Colonic mucosa (tissue), 4 donors: ENCODE measurements at places on chromosomes 6 and 20. TPM values are rescaled to one million over a fixed set of nuclear protein-coding genes. Genes with fewer than 3 reads are reported as not detected.

Gene RAB44
- total RNA-seq = 0.30 TPM

DNA sequence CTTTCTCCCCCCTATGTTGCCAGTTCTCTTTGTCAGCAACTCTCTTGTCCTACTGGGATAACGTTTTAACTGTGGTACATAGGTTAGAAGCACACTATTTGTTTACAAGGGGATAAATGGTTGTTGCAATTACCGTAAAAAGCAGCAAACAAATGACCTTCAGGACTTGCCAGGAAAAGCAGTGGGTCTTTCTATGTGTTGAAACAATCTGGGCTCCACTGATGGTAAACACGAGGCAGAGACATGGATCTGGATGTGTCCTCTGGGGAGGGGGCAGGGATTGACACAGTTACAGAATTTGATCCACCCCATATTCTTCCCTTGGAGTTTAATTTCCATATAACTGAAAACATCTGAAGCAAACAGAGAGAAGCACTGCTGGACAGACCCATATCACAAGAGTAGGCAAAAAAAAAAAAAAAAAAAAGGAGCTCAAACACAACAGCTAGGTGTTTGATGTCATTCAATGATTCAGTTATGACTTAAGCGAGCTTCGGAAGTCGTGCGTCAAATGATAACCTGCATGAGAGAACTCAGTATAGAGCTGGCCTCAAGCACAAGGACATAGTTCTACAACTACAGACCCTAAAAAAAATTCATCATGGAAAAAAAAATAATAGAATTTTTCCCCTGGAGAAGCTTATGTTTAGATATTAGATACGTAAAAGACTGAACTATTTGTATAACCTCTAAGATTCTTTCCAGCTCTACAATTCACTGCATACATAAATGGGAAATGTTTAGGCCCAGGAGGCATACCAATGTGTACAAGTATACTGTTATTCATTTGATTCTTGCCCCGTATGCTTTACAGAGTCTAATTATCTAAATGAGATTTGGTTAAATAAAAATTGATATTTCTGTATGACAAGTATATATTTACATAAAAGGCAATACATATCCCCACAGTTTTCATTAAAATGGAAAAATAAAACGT lies 127.7 kb downstream of the ALDH8A1 start:
- H3K27me3 ChIP-seq = no peaks in the 10 kb centered on the region
- no peaks in the 10 kb centered on the region for H3K36me3 ChIP-seq
- no peak for DNase-seq
- H3K27ac ChIP-seq = no peak overlapping the region

DNA sequence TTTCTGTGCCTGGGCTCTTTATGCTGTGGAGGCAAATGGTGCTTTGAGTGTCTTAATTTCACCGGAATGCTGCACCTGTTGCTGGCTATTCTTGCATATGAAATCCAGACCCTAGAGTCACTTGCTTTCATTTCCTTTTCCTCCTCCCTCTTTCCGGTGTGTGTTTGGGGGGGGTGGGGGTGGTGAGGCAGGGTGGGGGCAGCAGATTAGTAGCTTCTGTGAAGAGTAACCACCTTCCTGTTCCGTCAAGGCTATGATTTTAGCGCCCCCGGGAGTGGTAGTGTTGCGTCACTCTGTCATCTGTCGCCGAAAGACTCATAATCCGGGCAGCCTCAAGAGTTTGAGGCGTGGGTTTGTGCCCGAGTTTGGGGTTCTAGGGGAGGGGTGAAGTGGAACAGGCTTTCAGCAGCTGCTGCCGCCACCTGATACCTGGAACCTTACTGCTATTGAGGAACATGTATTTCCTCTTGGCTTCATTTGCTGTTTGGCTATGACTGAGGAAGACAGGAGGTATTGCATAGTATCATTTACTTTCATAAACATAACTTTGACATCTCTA lies 49.1 kb downstream of the UTRN start:
- H3K36me3 ChIP-seq = no peaks in the 10 kb centered on the region
- peak; percentile 52 for DNase-seq
- H3K4me3 ChIP-seq = no peak overlapping the region
- no peaks in the 10 kb centered on the region for H3K27me3 ChIP-seq
- no peak overlapping the region for H3K27ac ChIP-seq

GRCh38 chr20:36540551-36541211 lies 638 bp upstream of the MYL9 start:
- no peaks in the 10 kb centered on the region for H3K27me3 ChIP-seq
- no peaks in the 10 kb centered on the region for H3K36me3 ChIP-seq
- no peaks in the 10 kb centered on the region for H3K4me1 ChIP-seq
- peak overlapping the region; percentile 80 for H3K27ac ChIP-seq
- peak overlapping the region; percentile 55 for H3K4me3 ChIP-seq

DNA sequence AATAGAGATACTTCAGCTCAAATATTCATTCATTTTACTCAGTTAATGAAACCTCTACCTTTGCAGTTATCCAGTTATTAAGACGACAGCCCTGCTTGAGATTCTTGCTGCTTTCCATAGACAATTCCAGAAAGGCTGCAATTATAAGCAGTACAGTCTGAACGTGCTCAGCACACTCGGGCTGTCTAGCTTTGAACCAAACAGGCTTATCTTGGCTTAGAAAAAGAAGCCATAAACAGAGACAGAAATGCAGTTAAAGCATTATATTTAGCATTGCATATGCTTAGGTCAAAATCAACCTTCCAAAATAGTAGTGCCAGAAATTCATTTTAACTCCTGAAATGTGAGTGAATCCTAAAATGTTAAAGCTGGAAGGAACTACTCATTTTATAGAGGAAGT lies 204.1 kb upstream of the KCNQ5 start:
- H3K36me3 ChIP-seq = no peaks in the 10 kb centered on the region
- H3K4me1 ChIP-seq = no peaks in the 10 kb centered on the region
- H3K4me3 ChIP-seq = no peak overlapping the region
- no peak overlapping the region for H3K27ac ChIP-seq
- no peaks in the 10 kb centered on the region for H3K27me3 ChIP-seq
- no peak for DNase-seq
